ENCODE measurements at places on chromosomes 7 and 10.
A peak's percentile ranks its signal among the peaks of the same experiment; 100 is the strongest.

- DNase-seq: no peak
These were observed 197.4 kb downstream of the RNLS start for GRCh38 chr10:88385601-88386203.

GRCh38 chr7:70699271-70699670, 432.7 kb upstream of the GALNT17 start:
- DNase-seq: no peak

DNA sequence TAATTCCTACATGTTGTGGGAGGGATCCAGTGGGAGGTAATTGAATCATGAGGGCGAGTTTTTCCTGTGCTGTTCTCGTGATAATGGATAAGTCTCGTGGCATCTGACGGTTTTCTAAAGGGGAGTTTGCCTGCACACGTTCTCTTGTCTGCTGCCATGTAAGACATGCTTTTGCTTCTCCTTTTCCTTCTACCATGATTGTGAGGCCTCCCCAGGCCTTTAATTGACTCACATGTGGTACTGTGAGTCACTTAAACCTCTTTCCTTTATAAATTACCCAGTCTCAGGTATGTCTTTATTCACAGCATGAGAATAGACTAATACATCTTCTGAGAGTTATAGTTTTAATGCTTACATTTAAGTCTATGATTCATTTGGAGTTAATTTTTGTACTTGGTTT, 22.6 kb upstream of the CPN1 start:
- DNase-seq: no peak

GRCh38 chr7:151252961-151253711, 4.6 kb upstream of the SMARCD3 start:
- DNase-seq: no peak

DNA sequence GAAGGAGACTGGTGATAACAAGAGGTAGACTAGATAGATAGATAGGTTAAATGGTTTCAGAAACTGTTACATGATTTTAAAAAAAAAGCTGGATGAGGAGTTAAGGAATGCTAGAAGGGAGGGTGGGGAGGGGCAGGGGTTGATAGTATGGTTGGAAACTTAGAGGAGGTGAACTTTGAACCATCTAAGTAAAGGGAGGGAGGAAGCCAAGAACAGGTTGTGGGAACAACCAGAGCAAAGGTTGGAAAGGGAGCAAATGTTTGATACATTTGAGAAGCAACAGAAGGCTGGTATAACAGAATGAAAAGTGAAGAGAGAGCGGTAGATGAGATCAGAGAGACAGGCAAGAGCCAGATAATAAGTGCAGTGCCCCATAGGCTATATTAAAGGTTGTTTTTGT, 224.8 kb downstream of the FOXP2 start:
- DNase-seq: no peak

DNA sequence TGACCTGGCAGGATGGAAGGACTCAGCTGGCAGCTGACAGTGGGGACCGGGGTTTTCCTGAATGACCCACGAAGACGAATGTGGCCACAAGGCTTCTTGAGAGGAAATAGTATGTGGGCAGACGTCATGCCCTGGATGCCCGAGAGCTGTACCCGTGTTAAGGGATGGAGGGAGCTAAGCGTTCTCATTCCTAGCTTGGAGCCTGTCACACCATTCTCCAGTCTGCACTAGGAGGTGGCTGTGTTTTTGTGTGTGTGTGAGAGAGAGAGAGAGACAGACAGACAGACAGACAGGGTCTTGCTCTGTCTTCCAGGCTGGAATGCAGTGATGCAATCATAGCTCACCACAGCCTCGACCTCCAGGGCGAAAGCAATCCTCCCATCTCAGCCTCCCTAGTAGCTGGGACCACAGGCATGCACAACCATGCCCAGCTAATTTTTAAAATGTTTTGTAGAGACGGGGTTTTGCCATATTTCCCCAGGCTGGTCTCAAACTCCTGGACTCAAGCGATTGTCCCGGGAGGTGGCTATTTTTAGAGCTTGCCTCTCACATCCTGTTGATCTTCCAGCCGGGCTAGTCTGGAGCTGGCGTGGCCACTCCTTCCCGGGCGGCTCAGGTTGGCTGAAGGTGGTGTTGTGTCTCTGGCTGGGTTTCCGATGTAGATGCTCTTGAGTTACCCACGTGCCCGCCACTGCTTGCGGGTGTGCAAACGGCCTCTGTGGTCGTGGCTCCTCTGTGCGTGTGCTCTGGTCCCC, 2.1 kb downstream of the AMZ1 start:
- no peak for DNase-seq

- no peak for DNase-seq
These were observed 125.8 kb downstream of the ELMO1 start for GRCh38 chr7:37322831-37323230.

DNA sequence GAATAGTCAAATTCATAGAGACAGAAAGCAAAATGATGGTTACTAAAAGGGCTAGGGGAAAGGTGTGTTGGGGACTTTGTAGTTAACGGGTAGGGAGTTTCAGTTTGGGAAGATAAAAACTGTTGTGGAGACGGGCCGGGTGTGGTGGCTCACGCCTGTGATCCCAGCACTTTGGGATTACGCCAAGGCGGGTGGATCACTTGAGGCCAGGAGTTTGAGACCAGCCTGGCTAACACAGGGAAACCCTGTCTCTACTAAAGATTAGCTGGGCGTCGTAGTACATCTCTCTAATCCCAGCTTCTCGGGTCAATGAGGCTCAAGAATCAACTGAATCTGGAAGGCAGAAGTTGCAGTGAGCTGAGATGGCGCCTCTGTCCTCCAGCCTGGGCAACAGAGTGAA, 30.8 kb downstream of the KPNA7 start:
- no peak for DNase-seq

DNA sequence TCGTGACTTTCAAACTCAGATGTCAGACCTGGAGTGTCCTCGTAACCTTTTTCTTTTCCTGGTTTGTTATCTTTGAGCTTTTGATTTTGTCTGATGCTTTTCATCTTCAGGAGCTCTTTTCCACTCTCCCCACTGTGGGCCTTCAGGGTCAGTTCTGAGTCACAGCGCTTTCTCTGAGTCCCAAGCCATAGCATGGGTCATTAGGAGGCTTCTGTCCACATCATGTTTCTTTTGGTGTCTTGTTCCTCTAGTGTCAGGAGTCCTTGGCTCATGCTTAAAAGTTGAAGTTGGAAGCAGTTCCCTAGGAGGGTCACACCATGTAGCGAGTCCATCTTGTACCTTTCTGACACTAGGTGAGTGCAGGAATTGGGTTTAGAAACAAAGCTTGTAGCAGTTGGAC, 40.3 kb downstream of the DAGLB start:
- no peak for DNase-seq

- peak; percentile 51 for DNase-seq
These were observed 31.7 kb upstream of the ASL start for GRCh38 chr7:66043681-66044497.

DNA sequence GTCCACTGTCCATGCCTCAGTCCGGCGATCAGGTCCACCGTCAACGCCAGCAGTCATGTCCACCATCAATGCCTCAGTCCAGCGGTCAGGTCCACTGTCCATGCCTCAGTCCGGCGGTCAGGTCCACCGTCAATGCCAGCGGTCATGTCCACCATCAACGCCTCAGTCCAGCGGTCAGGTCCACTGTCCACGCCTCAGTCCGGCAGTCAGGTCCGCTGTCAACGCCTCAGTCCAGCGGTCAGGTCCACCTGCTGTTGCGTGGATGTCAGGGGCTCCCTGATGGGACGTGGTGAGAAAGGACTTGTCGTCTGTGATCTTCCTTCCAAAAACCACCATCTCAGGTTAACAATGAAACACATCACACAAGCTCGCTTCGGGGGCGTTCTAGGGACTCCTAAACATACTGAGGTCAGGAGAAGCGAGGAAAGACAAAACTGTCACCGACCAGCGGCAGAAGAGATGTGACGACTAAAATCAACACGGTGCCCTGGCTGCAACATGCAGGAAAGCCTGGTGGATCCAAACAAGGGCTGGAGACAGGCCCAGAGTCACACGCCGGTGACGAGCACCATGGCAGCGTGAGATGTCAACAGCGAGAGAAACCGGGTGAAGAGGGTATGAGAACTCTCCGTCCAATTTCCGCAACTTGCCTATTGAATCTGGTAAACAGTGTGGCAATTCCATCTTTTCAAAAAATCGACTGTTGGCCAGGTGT, 264.2 kb downstream of the MAD1L1 start:
- no peak for DNase-seq

DNA sequence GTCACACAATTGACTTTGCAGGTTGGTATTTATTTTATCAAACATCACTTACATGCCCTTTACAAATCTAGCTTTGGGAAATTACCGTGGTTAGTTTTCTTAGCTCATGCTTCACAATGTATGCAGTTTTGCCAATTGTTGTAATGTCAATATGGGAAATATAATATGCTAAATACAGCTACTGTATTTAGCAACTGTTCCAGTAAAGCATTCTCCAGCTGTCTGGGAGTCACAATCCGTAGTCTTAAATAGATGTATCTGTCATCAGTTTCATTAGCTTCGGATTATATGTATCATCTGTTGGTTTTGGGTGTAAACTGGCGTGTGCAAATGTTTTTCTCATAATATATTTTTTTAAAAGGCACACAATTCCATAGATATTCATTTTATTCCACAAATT, 19.4 kb upstream of the AHR start:
- no peak for DNase-seq

DNA sequence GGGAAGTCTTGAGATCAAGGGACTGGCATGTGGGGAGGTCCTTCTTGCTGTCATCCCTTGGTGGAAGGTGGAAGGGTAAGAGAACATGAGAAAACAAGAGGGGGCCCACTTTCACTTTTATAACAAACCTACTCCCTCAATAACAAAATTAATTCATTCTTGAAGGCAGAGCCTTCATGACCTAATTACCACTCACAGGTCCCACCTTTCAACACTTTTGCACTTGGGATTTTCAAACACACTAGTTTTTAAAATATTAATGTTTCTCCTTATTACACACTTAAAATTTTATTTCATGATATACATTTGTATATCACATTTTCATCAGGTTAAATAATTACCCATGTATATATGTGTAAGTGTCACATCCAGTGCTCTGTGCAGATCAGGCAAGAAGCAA, 2.0 kb downstream of the ST7 start:
- DNase-seq: no peak

DNA sequence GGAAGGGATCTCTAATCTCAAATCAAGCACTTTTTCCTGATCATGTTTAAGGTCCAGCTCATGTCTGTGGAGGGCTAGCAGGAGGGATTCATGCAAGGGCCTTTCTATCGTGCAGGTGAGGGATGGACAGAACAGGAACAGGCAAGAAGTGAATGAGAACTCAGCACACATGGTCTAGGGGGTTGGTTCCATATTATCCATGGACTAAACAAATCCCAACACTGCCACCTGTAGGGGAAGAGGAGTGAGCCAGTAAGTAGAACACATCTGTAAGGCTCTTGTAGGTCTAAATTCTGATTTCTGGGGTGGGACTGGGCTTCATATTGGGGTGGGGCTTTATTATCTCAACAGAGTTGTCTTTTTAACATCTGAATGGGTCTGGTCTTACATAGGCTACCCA, 138.0 kb upstream of the TARP start:
- DNase-seq: no peak

DNA sequence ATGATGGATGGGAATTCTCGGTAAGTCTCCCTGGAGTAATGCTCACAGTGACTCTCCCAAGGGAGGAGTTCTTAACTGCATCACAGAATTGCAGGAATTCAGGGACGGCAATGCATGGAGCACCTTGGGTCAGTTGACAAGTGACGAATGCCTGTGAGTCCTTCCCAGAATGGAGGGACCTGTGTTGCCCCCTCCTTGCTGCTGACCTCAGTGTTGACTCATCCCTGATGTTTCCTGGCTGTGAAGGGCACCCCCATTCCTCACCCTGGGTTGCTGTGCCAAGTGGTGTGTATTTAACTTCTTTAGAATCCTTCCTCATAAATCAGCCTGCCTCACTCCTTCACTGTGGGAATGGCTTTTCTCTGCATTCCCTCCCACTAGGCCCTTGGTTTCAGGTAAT, 98.9 kb downstream of the LRMDA start:
- DNase-seq: no peak

DNA sequence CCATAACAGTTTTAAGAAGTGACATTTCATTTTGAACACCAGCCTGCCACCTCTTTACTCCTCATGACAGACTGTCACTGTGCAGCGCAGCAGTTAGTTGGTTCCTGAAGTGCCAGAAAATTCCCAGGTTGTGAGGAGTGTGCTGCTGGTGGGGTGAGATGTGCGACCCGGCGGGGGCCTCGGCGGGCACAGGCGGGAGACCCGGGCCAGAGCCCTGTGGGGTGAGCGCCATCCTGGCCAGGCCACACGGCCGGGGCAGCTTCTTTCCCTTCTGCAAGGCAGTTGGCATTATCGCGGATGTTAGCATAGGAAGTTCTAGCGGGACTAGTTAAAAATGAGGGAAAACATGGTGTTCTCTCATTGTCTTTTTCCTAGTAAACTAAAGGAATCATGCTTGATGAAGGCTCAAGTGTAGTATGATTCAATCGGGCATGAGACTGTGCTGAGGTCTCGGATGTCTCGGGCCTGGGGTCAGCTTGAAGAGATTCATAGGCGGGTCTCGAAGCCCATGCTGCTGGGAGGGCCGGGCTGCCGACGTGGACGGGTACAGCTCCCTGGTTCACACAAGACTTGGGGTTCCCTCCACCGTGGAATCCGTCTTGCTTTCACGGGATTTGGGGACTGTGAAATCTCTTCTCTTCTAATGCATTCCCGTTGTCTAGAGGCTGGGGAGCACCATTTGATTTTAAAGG, 56.1 kb downstream of the MGMT start:
- DNase-seq: no peak

DNA sequence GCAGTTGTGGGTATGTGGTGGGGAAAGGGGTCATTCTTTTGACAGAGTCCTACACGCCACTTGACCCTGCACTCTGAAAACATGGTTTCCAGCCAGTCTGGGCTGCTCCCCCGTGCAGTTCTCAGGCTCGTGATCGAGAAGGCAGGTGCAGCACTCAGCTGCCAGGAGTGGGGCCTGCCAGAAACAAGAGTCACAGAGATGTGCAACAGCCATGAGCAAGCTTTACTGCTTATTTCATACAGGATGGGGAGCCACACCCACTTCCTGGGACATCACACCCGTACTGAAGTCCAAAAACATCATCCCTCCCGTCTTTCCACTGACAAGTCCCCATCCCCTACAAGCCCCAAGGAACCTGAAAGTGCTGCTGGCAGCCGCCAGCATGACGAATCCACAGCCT, 9.3 kb downstream of the ATG9B start:
- no peak for DNase-seq

- no peak for DNase-seq
These were observed 18.2 kb upstream of the C10orf53 start for GRCh38 chr10:49661140-49661856.

All from Ammon's horn (tissue), 1 donor.